NCI-H187 treated with DMSO at 0.1 percent for 48 hours (cell line): ENCODE measurements at places on chromosomes 3 and 15.

- no peak for DNase-seq
Measured at GRCh38 chr3:166405896-166406295, 568.7 kb upstream of the BCHE start.

DNA sequence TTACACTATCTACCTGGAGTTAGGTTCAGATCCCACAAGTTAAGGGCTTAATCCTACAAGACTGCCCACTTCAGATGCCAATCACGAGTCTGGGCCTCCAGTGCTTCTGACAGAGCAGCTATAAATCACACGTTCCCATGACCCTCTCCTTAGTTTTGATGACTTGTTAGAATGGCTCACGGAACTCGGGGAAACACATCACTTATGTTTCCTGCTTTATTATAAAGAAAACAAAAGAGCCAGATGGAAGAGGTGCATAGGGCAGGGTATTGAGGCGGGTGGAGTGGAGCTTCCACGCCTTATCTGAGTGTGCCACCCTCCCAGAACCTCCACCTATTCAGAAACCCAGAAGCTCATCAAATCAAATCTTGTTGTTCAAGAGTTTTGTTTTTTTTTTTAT is 170.8 kb downstream of the MOBP start:
- no peak for DNase-seq

- no peak for DNase-seq
Measured at GRCh38 chr3:183185696-183186095, 23.2 kb upstream of the LAMP3 start.

- no peak for DNase-seq
Measured at GRCh38 chr3:152193673-152194267, 75.0 kb upstream of the MBNL1 start.

GRCh38 chr3:28674212-28674611 is 325.6 kb upstream of the AZI2 start:
- DNase-seq = no peak

DNA sequence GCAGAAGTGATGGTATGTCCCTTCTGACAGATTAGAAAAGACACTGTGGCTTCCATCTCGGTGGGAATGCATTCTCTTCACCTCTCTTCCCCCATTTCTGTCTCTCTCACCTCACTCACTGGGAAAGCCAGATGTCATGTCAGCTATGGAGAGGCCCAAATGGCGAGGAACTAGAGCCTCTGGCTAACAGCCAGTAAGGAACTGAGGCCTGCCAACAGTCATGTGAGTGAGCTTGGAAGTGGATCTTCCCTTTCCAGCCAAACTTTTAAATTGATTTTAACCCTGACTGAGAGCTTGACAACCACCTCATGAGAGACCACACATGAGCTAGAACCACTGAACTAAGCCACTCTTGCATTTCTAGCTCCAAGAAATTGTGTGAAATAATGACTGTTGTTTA is 35.2 kb upstream of the CDAN1 start:
- no peak for DNase-seq

DNA sequence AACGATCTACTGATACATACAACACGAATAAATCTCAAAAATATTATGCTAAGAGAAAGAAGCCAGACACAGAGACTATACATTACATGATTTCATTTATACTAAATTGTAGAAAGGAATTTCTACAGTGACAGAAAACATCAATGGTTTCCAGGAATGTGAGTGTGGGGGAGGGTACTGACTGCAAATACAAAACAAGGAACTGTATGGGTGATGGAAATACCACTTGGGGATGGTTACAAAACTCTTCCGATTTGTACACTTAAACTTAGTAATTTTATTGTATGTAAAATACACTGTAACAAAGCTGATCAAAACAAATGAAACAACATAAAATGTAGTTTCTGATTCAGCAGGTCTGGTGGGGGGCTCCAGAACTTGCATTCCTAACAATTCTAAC is 45.8 kb upstream of the IP6K2 start:
- no peak for DNase-seq

DNA sequence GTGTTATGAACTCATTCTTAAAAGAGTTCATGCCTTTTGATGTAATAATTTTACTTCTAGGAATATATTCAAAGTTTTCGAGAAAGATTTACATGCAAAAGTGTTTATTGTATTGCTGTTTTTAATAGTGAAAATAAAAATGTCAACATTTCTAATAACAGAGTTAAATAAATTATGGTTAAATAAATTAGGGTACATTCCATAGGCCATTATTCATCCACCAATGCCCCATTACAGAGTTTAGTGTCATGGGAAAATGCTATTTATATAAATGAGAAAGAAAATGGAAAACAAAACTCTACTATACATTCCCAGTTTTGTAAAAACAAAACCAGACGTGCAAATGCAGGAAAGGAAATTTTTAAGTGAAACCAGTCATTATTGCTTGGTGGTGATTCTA is 538.1 kb upstream of the TBL1XR1 start:
- DNase-seq = no peak

GRCh38 chr15:69939513-69940440 is 157.9 kb downstream of the TLE3 start:
- DNase-seq = no peak

GRCh38 chr3:50132421-50133282 is 22.5 kb upstream of the SEMA3F start:
- DNase-seq = no peak

DNA sequence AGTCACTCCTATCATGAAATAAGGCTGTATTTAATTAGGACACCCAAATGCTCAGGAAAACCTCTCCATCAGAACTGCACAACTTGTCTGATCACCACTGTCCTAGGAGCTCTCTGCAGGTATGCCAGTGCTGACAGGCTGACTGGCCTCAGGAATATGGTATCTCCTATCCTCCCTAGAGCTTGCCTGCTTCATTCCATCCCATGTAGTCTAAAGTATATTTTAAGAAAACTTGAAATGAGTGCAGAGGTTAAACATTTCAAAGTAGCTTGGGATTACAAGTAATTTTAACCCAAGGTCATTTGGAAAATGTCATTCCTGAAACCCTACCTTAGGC is 23.7 kb downstream of the FILIP1L start:
- no peak for DNase-seq

GRCh38 chr3:4972652-4973643 is 6.3 kb upstream of the BHLHE40 start:
- no peak for DNase-seq

DNA sequence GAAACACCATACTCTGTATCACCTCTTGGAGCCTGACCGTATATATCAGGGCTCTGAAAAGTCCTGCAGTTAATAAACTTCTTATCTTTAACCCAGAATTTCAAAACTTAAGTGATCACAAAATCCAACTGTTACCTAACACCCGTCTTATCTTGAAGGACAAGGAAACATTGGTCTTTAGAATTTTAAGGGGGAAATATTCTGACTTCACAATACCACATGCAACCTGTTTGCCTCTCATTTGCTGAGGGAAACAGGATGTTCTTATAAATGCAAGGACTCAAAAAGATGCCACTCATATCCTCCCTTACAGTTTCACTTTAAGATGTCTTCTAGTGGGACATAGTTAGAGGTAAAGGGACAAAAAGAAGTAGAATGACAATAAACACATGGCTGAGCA is 67.9 kb downstream of the CRTC3 start:
- no peak for DNase-seq

DNA sequence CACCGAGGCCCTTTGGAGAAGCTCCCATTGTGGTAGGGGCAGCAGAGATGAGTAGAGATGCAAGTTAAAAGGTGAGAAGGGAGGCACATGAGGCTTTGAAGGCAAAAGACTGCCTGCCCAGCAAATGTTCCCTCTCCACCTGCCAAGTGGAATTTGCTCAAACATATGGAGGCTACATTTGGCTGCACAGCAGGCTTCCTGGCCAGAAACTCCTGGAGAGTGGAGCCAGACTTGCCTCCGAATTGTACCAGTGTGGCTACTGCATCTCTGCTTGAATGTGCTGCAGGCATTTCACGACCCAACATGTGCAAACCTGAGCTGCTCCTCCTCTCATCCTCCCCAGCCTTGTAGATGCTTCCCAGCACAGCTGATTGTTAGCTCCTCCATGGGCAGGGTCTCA is 229.2 kb downstream of the ZNF621 start:
- no peak for DNase-seq

- DNase-seq = no peak
Measured at GRCh38 chr3:27528791-27529190, 44.6 kb upstream of the SLC4A7 start.

GRCh38 chr3:186705882-186706780 is 11.0 kb upstream of the KNG1 start:
- DNase-seq = no peak
